Stimulated activated CD8-positive, alpha-beta memory T cell treated with anti-CD3 and anti-CD28 coated beads, Interleukin-7, amount 100 ng/mL, for 4 hours (primary cell): ENCODE measurements at places on chromosomes 6 and 20.

GRCh38 chr20:32602273-32602672, 17.1 kb upstream of the NOL4L start:
- DNase-seq = no peak

GRCh38 chr6:160058603-160059215, 62.9 kb upstream of the SLC22A1 start:
- DNase-seq = no peak

- DNase-seq = no peak
Measured at GRCh38 chr20:25173321-25173720, 22.2 kb upstream of the ENTPD6 start.

DNA sequence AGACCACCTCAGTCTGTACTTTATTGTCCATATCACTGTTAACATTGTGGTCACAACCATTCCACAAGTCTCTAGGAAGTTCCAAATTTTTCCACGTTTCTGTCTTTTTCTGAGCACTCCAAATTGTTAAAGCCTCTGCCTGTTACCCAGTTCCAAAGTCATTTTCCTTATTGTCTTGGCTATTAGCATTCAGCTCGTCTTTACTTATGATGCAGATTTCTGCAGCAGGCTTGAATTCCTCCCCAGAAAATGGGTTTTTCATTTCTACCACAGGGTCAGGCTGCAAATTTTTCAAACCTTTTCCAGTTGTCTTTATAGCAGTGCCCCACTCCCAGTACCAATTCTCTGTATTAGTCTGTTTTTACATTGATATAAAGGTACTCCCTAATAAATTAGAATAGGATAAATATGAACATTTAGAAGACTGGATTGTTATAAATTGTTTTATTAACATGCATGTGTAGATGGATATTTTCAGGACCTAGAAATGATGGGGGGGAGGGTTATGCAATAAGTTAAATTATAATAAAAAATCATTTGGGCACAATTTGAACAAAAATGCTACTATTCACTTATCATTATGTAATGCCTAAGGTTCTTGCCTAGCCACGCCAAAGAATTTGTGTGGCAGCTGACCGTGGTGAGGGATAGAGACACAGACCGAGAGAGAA, 595.3 kb upstream of the ADGRB3 start:
- no peak for DNase-seq

DNA sequence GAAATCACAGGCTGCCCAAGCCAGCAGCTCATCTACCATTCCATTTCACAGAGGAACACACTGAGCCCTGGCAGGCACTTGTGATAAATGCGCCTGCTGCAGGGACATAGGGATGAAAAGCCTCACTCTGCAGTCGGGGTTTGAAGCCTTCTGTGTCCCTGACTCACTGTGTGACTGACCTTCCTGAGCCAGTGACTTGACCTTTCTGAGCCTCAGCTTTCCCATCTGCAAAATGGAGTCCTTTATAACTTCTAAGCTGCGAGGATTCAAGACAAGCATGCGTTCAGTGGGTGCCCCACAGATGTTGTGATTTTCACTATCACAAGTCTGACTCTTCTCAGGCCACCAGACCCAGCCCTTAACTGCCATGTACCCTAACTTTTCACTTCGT, 5.5 kb downstream of the TGM2 start:
- no peak for DNase-seq

DNA sequence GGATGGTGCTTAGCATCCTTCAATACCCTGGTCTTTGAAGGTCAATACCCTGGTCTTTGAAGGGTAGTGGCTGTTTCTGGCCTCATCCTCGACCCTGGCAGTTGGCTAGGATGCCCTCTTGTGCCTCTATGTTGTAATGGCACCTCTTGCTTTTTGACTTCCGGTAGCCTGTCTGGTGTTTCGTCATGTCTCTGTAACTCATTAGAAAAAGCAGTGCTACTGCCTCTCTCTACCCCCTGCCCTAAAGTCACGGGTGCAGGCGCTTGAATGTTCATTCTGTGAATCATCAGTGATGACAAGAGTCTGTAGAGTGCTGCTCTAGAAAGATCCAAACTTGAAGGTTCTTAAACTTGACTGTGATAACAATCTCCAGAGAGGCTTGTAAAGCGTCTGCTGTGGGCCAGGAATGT, 28.3 kb downstream of the RSPO4 start:
- no peak for DNase-seq
